Mesenteric fat pad (tissue), 1 donor: ENCODE measurements at places on chromosomes 16 and 17.

- DNase-seq = no peak
Observed at GRCh38 chr17:45347444-45347843, 30.6 kb upstream of the MAP3K14 start.

- DNase-seq = no peak
Observed at GRCh38 chr16:23257682-23258081, 44.4 kb upstream of the SCNN1B start.

- no peak for DNase-seq
Observed at GRCh38 chr17:2792366-2793169, 3.7 kb upstream of the RAP1GAP2 start.

DNA sequence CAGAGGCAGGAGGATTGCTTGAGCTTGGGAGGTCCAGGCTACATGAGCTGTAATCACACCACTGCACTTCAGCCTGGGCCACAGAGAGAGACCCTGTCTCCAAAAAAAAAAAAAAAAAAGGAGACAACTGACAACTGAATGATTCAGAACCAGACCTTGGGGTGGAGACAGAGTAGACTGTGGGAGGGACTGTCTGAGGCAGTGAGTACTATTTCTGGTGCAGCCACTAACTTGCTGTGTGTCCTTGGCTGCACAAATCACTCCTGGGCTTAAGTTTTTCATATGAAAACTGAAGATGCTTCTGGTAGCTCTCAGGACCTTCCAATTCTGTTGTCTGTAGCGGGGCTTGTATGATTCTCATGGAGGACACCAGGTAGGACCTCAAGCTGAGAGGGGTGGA is 5.8 kb downstream of the ASB16 start:
- DNase-seq = no peak

DNA sequence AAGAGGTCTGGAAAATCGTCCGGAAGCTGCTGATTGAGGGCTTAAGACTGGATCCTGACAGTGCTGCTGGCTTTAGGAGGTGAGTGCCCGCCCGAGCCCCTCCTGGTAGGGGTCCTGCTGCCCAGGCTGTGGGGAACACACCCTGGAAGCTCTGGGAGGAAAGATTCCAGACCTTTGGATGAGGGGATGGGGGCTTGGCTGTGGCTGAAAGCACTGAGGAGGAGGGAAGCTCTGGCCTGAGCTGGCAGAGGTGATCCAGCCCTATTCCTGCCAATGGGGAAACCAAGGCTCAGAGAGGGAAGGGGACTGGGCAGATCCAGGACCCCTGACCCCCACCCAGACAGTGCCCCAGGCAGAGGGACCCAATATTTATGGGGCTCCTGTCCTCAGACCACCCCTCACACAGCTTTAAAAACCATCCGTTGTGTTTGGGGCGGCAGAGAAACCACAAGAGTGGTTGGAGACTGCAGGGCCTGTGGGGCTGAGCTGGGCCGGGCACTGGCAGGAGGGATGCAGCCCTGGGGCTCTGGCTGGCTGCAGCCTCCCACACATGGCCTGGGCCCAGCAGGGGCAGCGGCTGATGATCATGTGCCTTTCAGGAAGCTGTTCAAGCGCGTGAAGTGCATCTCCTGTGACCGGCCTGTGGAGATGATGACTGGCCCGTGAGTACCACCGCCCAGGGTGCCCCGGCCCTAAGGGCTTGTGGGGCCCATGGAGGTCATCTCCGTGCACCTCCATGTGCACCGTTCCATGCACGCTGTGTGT is 22.8 kb downstream of the UBALD1 start:
- no peak for DNase-seq

GRCh38 chr17:70423562-70423961 is 254.2 kb downstream of the KCNJ2 start:
- DNase-seq = no peak

GRCh38 chr17:43578699-43579565 is 32.8 kb upstream of the ETV4 start:
- no peak for DNase-seq

GRCh38 chr17:40311575-40311974 is 2.6 kb downstream of the RARA start:
- peak; percentile 89 for DNase-seq

DNA sequence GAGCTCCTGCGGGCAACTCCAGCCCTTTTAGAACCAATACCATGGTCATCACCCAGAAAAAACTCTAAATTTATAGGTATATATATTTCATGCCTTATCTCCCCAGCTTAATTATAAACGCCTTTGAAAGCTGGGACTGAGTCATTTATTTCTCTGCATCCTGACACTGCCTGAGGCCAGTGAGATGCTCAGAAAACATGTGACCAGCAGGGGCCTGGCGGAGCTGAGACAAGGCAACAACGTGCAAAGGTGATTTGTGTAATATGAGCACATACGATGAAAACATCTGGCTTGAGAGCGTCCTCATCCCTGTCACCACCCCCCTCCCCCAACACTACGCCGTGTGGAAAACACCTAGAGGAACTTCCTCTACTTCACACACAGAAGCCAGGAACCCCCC is 22.7 kb downstream of the NXN start:
- DNase-seq = no peak

- no peak for DNase-seq
Observed at GRCh38 chr17:34265711-34266110, 4.3 kb upstream of the CCL7 start.

DNA sequence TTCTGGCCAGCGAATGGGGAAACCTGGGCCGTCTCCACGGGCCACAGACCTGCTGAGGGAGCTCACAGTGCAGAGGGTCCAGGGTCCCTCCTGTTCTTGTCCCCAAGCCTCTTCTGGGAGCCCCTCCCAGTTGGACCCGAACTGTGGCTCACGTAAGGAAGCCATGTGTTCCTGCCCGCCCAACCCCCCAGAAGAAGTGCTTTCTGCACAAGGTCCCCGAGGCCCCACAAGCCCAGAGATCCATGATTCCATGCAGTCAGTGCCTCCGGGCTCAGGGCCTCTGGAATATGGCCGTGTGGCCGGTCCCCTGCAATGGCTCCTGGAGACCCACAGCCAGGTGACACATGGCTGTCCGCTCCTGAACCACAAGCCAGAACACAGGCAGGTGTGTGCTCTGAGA is 272.4 kb downstream of the C16orf95 start:
- no peak for DNase-seq

DNA sequence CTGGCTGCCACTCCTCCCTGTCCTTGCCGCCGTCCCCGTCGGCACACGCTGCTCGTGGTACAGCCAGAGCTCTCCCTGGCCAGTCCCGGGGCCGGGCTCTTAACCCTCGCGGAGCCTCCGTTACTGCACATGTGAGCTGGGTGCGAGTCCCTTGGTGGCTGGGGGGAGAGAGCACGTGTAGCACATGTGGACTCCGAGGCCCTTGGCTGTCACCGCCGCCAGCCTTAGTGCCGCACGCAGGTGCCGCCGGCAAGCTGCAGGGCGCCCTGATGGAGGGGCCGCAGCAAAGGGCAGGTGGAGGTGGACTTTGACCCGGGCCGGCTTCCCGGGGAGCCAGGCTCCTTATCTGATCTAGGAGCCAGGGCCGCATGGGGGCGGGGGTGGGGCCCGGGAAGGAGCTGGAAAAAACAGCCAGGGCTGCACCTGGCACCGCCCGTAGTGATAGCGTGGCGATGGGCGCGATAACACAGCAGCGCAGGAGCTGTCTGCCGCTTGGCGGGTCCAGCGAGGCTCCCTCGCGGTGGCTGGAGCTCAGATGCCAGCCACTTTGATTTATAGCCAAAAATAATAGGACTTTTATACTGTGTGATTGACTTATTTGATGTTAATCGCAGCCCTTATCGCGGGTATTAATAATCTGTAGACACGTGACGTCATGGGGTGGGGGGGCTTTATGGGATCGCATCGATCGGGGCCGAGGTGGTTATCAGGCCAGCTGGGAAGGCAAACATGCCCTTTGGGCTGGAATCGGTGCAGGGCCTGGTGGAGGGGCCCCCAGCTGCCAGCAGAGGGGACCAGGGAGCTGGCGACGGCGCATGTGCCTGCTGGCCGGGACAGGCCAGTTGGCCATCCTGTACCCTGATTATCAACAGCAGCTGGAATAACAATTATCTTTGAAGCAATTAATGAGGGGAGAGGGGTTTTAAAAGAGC is 35.1 kb downstream of the ZFPM1 start:
- no peak for DNase-seq

- no peak for DNase-seq
Observed at GRCh38 chr17:36149296-36149820, 27.1 kb downstream of the TBC1D3B start.

DNA sequence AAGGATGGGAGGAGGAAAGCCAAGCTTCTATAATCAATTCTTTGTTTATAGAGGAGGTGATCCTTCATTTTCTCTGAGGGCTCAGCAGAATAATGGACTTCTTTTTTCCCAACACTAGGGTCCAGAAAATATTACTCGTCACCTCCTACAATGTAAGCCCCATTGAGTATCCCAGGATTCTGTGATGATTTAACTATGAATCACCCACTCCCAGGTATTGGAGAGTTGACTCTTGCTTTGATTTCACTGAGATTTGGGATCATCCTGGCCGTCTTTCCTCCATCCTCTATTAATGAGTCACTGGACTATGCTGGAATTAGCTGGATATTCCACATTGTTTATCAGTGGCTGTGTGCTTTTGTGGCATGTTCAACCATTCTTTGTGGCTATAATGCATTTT is 452.0 kb downstream of the NPIPA7 start:
- no peak for DNase-seq

- no peak for DNase-seq
Observed at GRCh38 chr17:27233776-27234175, 60.1 kb upstream of the WSB1 start.

GRCh38 chr17:19718041-19718612 is 1.7 kb upstream of the SLC47A2 start:
- DNase-seq = no peak

DNA sequence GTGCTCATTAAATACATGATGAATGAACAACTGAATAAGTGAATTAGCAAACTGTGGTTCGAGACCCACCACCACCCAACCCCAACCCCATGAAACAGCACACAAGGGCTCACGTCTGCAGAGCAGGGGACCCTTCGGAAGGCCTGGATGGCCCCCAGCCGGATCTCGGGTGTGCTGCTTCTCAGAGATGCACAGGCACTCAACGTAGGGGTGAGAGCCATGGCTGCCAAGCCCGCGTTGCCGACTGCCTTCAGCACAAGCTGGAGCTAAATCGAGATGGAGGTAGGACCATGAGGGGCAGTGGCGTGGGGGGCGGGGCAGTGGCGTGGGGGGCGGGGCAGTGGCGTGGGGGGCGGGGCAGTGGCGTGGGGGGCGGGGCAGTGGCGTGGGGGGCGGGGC is 93.2 kb downstream of the LITAF start:
- DNase-seq = no peak

DNA sequence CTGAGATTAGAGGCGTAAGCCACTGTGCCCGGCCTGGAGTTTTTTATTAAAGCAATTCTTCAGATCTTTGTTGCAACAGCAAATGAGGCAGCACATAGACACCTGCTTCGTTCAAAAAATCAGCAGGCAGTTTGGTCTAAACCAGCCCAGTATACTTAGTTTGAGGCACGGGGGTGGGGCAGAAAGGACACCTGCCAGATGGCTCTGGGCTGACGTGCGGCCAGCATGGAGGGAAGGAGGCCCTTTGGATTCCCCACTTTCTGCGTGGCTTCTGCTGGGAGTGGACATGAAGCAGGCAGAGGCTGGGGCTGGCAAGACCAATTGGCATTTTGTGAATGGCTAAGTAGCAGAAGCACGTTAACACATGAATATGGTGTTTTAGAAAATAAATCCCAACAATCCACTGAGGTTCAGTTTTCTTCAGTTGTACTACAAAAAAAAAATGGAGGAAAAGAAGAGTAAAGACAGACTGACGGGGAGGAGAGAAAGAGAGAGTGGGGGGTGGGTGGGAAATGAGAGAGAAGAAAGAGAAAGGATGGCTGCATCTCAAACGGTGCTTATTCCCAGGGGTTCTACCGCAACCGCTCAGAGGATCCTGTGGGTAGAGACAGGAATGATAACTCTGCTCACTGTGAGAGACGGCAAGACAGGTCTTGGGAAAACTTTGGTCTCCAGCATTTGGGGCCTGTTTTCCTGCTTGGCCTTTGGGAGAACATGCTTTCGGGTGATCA is 16.3 kb downstream of the C16orf46 start:
- DNase-seq = no peak

- DNase-seq = no peak
Observed at GRCh38 chr17:76732734-76733617, 4.2 kb downstream of the SRSF2 start.

DNA sequence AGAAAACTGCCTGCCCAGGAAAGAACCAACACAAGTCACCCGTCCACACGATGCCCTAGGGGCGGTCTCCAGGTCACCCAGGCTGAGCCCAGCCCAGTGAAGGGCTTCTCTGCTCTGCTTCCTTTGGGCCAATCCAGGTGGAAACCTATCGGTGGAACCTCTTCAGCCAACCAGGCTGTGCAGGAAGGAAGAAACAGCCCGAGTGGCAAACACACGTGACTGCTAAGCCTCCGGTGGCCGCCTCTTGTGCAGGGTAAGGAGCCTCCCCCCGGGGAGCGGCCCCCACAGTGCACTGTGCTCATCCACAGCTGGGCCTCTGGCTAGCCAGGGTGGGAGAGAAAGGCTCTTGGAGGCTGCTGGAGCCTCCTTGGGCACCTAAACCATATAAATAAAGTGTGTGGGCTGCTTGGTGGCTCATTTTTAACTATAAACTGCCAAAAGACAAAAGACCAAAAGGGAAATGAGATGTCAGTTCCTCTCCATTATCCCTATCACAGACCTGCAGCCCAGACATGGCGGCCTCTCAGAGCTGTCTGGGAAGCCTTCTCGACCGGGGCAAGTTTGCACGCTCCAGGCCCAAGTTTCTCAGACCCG is 2.4 kb downstream of the RTN4RL1 start:
- DNase-seq = no peak

- DNase-seq = no peak
Observed at GRCh38 chr16:1960665-1961630, 1.6 kb downstream of the NDUFB10 start.

DNA sequence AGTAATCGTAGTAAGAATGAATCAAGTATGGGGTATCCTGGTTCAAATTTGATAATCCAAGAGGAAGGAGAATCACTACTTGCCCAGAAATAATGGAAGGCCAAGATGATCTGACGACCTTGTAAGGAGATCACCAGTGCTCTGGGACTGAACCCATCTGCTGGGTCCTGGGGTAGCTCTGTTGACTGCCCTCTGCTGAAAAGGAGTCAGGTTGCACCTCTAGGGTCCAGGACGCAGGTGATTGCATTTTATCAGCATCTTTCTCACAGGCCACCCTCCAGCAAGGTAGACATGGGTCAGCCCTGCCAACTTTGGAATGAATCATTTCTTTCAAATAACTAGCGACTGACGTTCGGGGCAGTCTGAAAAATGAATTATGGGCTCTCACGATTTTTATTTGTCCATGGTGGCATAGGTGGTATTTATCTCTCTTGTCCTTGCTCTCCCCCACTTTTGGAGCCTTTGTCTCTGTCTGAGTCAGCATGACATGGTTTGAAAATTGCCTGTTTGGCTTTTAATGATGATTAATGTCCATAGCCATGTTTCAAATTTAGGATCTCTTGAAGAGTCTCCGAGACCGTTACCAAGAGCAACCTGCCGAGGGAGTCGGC is 163.7 kb downstream of the MSI2 start:
- DNase-seq = no peak

- no peak for DNase-seq
Observed at GRCh38 chr16:68013440-68013839, 2.3 kb downstream of the DPEP2NB start.

- DNase-seq = no peak
Observed at GRCh38 chr17:62098623-62099231, 33.6 kb upstream of the MED13 start.

GRCh38 chr17:37779554-37779953 is 34.7 kb upstream of the HNF1B start:
- DNase-seq = no peak
